ENCODE measurements at places on chromosomes 4 and X.

DNA sequence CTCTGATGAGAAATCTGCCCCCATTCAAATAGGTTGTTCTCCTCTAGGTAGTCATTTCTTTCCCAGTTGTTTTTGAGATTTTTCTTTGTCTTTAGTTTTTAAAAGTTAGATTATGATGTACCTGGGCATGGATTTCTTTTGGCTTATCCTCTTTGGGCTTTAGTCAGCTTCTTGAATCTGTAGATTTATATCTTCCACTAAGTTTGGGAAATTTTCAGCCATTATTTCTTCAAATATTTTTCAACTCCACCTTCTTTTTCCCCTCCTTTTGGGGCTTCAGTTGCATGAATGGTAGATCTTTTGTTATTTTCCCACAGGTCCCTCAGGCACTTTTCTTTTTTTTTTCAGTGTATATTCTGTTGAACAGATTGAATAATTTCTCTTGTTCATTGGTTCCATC is 77.3 kb downstream of the JADE3 start:
- H3K27ac ChIP-seq = no peak overlapping the region
- no peak for DNase-seq

DNA sequence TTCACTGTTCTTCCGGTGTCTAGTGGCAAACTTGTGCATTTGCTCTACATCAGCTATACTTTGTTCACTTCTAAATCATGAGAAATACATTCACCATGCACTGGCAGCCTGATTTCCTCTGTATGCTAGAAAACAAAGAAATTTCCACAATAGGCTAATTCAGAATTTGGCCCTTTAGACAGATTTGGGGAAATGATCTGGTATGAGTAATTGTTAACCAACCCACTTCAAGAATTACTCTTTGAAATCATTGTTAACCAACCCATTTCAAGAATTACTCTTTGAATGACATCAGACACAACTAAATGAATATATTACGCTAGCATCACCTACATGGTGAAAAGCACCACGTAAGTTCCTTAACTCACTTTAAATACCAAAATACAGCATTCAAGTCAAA is 14.6 kb downstream of the APBB2 start:
- DNase-seq = no peak
- H3K27me3 ChIP-seq = no peaks in the 10 kb centered on the region
- no peak overlapping the region for H3K4me3 ChIP-seq
- H3K36me3 ChIP-seq = no peaks in the 10 kb centered on the region

DNA sequence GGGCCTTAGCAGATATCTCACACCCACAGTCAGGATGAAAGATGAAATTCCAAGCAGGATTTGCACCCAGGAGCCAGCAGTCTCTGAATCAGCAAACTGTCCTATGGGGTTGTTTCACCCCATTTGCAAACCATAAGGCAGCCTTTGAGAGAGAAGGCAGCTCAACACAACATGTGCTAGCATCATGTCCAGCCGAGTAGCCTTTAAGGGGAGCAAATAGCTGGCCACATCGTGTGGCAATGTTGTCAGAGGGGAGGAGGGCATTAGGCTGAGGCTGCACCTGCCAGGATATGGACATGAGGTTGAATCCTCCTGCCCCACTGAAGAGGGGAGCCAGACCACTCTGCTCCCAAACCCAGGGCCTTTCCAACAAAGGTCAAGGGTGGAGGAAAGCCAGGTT is 20.6 kb upstream of the PJA1 start:
- H3K4me3 ChIP-seq = no peak overlapping the region
- DNase-seq = no peak
- no peak overlapping the region for H3K27ac ChIP-seq
- no peaks in the 10 kb centered on the region for H3K27me3 ChIP-seq
- no peaks in the 10 kb centered on the region for H3K36me3 ChIP-seq

GRCh38 chr4:2494992-2495391 is 26.1 kb downstream of the RNF4 start:
- DNase-seq = no peak
- H3K36me3 ChIP-seq = no peaks in the 10 kb centered on the region
- no peak overlapping the region for H3K27ac ChIP-seq
- H3K4me3 ChIP-seq = no peak overlapping the region
- H3K27me3 ChIP-seq = no peaks in the 10 kb centered on the region

DNA sequence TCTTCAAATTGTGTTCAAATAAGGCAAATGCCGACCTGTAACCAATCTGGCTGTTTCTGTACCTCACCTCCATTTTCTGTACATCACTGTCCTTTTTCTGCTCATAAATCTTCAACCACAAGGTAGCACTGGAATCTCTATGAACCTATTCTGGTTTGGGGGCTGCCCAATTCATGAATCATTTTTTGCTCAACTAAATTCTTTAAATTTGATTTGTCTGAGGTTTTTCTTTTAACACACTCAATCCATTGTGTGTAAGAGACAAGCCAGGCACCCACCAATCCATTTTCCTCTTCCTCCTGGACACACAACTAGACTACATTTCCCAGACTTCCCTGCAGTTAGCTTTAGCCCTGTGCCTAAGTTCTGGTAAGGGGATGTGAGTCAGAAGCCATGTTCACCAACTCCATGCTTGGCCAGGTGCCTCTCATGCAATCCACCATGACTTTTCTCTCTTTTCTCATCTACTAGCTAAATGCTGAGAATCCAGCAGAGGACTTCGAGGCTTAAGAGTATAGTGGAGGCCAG is 193.2 kb upstream of the KLF3 start:
- no peak for DNase-seq
- no peak overlapping the region for H3K4me3 ChIP-seq
- no peak overlapping the region for H3K27ac ChIP-seq
- H3K27me3 ChIP-seq = no peaks in the 10 kb centered on the region
- H3K36me3 ChIP-seq = no peaks in the 10 kb centered on the region

GRCh38 chrX:122586831-122587230 is 597.2 kb upstream of the GRIA3 start:
- H3K27me3 ChIP-seq = no peaks in the 10 kb centered on the region
- H3K4me1 ChIP-seq = no peaks in the 10 kb centered on the region
- no peak overlapping the region for H3K27ac ChIP-seq
- no peak for DNase-seq
- no peak overlapping the region for H3K4me3 ChIP-seq

Data from testis (tissue), 5 donors.